Gastroesophageal sphincter (tissue), 4 donors: ENCODE measurements at places on chromosomes 5 and 9. TPM values are rescaled to one million over a fixed set of nuclear protein-coding genes. Genes with fewer than 3 reads are reported as not detected.

DNA sequence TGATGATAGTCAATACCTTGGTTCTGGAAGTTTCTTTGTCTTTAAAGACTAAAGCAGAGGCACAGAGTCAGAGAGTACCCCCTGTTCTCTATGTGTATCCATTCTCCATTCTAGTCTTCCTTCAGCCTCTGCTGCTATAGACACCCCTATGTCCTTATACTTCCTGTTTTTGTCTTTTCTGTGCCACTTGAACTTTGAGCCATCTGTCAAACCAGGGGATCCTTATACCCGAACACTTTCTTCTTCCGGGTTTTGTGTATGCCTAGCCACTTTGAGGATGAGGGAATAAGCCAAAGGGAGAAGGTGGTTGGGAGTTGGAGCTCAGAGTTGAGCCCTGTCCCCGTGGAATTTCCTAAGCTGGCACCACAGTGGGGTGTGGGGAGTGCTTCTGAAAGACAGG is 61.1 kb upstream of the IL6ST start:
- ATAC-seq: no peak

- ATAC-seq: no peak
Observed at GRCh38 chr5:161498531-161498930, 48.0 kb downstream of the GABRB2 start.

The TTC23L gene
- not detected for total RNA-seq

GRCh38 chr5:37214550-37214949 is 34.6 kb downstream of the CPLANE1 start:
- no peak for ATAC-seq

DNA sequence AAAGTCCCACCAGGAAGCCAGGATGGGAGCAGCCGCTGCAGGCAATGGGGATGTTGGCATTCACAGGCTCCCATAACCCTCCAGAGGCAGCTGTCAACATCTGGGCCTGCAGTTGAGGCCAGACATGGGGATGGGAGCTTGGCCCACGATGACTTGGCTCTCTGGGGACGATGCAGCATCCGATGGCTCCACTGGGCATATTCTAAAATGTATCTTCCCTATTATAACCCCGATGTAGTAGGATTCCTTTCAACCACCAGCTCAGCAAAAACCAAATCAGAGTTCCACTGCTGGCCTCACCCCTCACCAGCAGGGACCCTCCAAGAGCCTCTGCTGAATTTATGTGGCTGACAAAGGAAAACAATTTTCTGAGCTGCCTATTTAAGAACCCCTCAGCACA is 7.1 kb downstream of the SPRY4 start:
- no peak for ATAC-seq

The SPATA31A5 gene
- total RNA-seq: not detected

The DRD1 gene
- total RNA-seq: not detected

DNA sequence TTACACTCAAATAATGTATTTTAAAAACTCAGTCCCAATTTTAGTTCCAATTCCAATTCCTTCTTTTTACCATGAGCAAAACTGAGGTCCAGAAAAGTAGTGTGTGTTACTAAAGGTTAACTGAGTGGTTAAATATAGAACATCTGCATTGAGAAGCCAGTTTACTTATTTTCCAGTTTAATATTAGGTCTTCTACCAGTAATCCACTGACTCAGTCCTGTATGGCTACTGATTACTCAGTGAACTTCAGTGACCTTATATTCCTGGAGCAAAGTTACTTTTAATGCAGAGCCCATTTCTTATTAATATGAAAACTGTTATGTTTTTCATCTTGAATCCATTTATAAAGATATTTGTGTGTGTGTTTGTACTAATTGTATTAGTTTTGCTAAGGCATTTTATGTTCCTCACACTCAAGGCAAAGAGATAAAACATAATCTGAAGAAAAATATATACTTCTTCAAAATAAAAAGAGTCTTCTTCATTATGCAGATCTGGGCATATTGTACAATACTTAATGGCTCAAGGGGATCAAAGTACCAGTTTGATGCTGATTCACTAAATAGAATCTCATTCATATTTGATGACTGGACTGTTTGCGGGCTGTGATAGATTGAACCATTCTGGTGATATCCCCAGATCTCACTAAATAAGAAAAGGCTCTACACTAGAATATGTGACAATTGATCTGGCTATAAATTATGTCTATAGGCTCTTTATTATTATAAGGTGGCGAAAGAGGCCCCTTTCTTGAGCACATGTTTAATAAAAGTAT is 60.8 kb downstream of the DMXL1 start:
- no peak for ATAC-seq

GRCh38 chr5:177496070-177496726 is 1.2 kb downstream of the PDLIM7 start:
- ATAC-seq: no peak

GRCh38 chr5:143041-143440 is 48.3 kb upstream of the LRRC14B start:
- no peak for ATAC-seq

The HTR4 gene
- total RNA-seq: not detected

DNA sequence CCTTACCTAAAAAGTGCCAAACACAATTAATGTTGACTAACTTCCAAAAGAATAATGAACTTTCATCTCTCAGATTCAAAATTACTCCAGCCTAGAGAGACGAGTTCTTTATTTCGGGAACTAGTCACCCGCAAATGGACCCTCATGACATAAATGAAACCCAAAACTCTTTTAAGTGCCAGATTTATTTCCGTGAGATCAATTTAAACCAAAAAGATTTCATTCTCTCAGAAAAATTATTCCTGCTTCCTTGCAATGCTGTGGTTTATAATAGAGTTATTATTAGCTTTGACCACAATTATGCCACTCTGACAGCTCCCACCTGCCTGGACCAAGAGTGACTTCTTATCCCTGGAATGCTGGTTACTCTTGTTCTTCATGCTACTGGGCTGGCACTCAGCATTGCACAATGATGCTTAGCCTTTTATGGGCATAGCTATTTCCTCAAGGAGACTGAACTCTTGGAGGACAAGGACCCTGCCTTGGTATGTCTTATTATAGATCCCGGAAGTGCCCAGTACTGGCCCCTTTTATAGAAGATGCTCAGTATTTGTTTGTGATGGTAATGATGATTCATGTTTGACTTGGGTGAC is 183.5 kb downstream of the SNX18 start:
- peak; percentile 81 for ATAC-seq

The CRHBP gene
- total RNA-seq: not detected

DNA sequence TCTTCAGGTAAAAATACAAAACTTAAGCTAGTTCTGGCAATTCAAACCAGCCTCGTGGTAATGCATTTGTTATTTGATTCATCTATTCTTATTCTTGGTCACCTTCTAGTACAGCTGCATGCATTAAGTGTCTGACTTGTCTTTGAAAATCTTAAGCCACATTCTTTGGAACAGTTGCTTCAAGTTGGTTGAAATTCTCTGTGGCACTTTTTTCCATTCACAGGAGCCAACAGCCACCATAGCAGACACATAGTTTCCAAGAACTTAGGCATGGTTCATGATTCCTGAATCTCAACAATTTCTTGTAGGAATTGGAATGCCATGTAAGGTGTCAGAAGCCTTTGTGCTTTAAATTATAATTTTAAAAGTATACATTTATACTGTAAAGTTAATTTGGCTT is 47.4 kb upstream of the MEF2C start:
- ATAC-seq: no peak

The HSD17B3 gene
- total RNA-seq: not detected

- no peak for ATAC-seq
Observed at GRCh38 chr5:28877050-28877449, 1838.7 kb upstream of the CDH9 start.

The SGCD gene
- total RNA-seq: 30.6 TPM

The FGFR4 gene
- total RNA-seq: 3.0 TPM

The LCN15 gene
- not detected for total RNA-seq

The PCDH1 gene
- 23.4 TPM for total RNA-seq

The DNAH5 gene
- 0.94 TPM for total RNA-seq

DNA sequence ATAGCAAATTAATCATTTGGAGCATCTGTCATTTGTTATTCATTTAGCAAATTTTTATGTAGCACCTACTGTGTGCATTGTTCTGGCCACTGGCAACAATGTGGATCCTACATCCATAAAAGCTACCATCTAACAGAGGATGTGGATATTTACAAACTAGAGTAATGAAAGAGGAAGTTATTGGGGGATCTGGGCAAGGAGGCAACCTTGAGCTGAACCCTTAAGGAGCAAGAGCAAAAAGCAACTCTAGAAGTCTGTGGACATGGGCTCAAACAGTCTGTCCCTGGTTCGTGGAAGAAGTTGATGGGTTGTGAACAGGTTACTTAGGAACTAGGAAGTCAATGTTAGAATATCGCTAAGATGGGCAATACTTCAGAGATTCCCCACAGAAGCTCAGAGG is 259.9 kb downstream of the SYK start:
- no peak for ATAC-seq

- ATAC-seq: no peak
Observed at GRCh38 chr5:38543074-38543473, 13.4 kb downstream of the LIFR start.

DNA sequence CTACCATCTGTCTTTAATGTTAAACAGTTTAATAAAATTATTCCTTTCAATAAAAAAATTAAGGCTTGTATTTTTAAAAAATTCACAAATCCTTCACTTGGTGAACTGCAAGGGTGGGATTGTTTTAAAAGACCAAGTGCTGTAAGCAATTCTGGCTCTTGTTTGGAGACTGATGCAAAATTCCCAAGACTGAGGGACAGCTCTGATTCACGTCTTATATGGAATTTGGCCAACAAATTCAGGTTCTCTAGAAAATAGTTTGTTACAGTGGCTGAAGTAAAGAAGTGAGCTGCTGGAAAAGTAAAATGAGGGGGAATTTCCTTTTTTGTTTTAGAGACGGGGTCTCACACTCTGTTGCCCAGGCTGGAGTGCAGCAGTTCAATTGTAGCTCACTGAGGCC is 58.3 kb downstream of the PRELID2 start:
- no peak for ATAC-seq

DNA sequence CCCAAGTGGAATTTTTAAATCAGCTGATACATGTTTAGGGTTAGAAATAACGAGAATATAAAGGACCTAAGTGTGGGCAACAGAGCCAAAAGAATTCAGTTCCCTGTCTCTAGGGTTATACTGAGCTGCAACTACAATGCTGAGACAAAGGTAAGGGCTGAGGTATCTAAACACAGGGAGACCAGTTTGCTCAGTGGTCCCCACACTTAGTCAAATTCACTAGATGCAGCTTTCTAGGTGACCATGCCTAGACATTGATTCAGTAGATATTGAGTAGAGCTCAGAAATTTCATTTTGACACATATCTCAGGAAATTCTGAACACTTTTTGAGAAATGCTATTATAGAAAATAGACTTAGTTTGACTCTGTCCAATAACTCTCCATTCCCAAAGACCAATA is 84.8 kb downstream of the PPP2R2B start:
- ATAC-seq: no peak

DNA sequence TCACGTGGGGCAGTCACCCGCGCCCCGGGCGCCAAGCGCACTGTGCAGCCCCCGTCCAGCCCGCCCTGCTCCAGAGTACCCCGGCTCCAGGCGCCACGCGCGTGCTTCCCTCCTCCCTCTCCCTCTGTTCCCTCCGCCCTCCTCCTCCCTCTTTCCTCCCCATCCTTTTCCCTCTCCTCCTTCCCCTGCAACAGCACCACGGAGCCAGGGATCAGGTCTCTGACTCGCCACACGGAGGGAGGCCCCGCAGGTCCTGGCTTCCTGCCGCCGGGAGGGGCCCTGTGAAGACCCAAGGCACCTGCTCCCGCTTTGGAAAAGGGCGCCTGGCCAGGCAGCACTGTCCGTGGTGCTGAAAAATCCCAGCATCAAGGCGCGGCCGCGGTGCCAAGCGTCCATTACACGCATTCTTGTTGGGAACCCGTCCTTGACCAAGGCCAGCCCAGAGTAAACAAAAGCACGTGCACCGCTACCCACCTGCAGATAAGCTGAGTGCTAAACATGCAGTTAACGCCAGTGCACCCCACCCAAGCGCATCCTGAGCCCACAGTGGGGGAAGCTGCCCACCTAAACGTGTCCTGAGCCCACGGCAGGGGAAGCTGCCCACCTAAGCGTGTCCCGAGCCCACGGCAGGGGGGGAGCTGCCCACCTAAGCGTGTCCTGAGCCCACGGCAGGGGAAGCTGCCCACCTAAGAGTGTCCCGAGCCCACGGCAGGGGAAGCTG is 21.7 kb downstream of the SLC6A18 start:
- ATAC-seq: no peak

The FGF10 gene
- total RNA-seq: 33.7 TPM

GRCh38 chr9:129608561-129609481 is 12.1 kb downstream of the C9orf50 start:
- ATAC-seq: no peak

DNA sequence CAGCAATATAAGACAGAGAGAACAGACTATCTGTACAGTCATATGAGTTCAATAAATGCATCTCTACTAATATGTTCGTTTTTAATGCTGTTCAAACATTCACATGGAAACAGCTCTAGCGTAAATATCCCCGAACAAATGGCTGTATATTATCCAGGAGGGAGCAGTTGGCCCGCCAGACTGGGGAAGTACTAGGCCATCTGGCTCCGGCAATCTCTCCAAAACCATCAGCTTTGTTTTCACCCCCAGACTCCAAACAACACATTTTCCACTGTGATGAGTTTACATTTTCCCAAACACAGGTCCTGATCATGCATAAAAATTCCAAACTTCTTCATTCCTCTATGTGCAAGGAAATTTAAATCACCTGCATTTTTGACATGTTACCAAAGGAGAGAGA is 8.7 kb downstream of the EBF1 start:
- ATAC-seq: no peak

- no peak for ATAC-seq
Observed at GRCh38 chr5:165138236-165138635, 1632.8 kb downstream of the MAT2B start.

DNA sequence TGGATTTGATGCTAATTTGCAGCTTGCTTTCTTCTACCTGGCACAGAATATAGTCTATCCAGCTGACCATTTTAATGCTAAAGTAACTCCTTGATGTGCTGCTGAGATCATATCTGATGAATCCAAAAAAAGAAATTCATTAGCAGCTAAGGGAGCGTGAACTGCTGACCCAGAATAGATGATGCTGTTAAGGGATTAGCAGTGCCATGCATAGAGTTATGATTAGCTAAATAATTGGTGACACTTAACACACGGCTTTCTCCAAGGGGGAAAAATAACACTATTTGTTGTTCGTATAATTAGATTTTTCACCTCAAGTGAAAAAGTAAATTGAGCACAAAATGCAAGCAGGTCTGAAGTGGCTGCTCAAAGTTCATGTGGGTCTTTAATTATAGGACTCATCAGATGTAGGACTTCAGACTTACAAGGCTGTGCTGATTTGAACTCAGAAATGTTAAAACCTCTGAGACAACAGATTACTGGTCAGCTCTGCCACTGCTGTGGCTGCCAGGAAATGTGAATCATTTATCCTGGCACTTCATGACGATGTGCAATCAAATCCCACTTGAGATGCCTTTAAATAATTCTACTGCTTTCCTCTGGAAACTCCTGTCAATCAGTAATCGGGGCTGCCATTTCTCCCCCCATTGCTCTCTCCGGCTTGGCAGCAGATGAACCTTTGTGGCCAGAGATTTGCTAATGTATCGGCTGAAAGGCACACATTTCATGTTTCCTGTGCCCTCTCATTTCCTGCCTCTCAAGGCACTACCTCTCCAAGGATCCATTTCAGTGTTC is 291.6 kb upstream of the C9orf72 start:
- ATAC-seq: no peak
